ENCODE measurements at places on chromosomes 4 and X.

GRCh38 chr4:123495530-123495929 lies 98.9 kb downstream of the SPRY1 start:
- DNase-seq: no peak

- DNase-seq: no peak
Observed at GRCh38 chr4:160652790-160653189, 1511.0 kb downstream of the FSTL5 start.

- no peak for DNase-seq
Observed at GRCh38 chr4:139711461-139711860, 45.8 kb downstream of the MGST2 start.

DNA sequence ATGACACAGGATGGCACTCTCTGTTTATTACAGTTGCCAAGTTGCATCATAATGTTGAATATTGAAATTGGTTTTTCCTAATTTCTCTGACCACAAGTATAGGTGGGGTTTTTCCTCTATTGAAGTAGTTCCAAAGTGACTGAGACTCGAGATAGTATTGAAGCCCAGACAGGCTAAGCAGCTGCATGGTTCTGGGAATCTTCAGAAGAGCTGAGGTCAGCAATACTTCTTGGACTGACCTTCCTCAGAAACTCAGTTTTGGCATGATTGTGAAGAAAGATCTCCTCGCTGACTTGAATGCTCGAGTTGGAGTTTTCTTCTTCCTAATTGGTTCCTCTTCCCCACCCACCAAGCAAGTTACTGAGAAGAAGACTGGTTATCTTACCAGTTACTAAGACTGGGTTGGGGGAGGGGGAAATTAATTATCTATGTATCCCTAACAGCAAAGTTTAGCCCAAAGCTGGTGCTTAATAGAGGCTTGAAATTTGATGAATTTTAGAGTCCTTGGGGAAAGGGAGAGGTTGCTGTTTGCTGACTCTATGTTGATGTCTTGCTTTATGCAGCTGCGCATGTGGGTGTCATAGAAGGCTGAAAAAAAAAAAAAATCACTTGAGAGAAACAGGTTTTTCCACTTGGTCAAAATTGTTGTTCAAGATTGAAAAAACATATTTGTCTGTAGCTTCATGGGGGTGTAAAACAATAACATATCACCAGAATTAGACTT lies 91.1 kb downstream of the P2RY10 start:
- DNase-seq: no peak

DNA sequence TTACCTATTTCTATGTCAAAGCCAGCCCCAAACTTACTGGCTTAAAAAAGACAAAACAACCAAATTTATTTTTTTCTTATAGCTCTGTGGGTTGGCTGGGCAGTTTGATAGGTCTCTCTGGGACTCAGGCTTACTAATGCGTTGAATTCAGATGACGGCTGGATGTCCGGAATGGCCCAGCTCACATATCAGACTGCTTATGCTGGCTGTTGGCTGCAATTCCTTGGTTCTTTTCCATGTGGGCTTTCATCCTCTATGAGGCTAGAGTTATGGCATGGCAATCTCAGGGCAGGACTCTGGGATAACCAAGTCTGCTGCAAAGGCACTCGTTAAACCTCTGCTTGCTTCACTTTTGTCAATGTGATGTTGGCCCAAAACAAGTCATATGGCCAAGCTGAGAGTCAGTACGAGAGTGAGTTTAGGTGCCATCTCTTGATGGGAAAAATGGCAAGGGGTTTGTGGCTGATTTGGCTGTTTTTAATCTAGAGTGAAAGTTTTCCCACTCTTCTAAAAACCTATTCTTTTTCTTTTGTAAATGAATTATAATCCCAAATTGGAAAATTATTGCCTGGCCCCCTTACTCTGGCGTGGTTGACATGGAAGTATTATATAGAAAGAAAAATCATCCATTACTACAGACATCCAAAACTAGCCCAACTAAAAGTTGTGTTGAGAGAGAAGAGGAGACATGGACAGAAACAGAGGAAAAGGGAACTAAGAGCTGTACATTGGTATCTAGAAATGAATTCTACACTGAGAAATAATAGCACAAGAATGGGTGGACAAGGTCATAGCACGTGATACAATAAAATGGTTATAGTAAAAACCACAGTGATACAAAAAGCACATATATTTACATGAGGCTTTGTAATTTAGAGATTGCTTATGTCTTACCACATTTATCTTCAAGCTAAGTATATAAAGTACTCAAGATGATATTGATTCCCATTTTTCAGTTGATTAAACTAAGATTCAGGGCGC lies 6.6 kb downstream of the PRIMPOL start:
- no peak for DNase-seq

DNA sequence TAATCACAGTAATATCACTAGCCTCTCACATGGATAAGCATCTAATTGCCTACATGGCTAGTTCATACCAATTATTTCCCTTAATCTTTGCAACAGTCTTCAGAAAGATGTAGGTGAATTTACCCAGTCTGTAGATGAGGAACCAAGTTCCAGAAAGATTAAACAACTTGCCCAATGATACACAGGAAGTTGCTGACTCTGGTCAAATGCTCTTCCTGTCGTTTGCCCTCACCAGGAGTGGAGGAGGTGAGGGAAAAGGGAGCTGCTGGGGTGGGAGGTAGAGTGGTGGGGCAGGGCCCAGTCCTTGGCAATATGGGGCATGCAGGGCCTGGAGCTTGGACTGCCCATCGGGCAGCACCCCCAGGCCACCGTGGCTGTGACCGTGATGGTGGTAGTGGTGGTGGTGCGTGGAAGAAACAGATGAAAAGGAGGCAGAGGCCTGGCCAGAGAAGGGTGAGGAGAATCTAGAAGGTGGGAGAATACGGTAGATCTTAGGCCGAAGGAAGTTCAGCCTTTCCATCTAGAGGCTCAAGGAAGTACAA lies 2.3 kb upstream of the KDM5C start:
- DNase-seq: no peak

DNA sequence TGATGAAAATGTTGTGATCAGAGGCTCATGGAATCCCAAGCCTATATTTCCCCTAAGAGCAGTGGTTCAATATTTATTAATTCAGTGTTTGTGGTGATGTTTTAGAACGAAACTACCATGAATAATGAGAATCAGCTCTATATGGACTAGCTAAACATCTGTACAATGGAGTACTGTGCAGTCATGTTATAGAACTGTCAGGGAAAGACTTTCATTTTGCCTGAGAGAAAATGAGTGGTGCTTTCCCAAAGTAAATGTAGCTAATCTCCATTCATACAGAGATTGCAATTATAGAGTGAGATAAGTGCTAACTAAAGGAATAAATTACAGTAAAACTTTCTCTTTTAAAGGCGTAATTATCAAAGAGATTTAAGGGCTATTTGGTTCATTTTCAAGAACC lies 147.1 kb downstream of the FRAS1 start:
- no peak for DNase-seq

DNA sequence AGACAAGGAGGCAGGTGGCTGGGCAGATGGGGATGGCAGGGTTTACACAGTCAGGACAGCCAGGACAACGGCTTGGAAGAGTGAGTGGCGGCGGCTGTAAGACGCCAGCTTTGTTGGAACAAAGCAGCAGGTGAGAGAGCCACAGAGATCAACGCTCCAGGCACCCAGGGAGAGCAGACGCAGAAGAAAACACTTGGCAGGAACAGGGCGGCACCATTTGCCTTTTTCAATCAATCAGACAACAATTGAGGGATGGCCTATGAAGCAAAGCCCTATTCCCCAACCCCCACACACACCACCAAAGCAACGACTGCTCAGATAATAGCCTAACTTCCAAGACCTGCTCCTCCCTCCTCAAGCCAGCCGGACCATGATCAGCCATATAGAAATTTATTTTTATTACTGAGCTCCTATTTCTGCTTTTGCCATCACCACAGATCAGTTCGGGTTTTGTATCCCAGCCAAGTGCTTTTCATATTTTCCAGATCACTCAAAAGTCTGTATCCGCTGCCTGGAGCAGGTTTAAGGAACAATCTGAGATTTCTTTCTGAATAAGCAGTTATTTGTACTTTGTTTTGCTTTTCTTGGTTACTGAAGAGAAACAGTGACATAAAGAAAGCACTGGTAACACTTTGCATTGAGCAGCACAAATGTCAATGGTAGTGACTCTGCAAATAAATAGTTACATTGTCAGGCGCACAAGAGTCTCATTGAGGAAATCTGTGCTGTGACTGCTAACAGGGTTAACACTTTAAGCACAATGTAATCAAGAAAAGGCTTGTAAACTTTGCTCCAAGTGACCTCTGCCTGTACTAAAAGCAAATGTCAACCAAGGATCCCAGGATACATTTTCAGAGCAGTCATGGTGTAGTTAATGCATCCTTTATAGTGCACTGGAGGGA lies 81.8 kb upstream of the RBPJ start:
- no peak for DNase-seq

GRCh38 chrX:80810365-80810978 lies 795 bp upstream of the BRWD3 start:
- no peak for DNase-seq

DNA sequence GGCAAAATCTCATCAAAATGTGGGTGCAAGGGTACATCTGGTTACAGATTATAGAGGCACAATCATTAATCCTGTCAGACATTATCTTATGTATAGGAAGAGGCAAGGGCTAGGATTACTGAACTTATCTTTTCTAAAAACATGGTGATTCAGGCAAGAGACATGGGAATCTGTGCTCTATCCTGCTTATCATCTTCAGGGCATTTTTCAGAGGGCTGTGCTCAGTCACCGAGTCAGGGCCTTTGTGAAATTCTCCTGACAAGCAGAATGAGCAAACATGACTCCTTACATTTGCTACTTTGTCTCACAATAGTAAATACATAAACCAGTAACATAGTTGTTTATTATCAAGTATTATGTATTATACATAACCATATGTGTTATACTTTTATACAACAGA lies 84.2 kb upstream of the KCTD8 start:
- DNase-seq: no peak

DNA sequence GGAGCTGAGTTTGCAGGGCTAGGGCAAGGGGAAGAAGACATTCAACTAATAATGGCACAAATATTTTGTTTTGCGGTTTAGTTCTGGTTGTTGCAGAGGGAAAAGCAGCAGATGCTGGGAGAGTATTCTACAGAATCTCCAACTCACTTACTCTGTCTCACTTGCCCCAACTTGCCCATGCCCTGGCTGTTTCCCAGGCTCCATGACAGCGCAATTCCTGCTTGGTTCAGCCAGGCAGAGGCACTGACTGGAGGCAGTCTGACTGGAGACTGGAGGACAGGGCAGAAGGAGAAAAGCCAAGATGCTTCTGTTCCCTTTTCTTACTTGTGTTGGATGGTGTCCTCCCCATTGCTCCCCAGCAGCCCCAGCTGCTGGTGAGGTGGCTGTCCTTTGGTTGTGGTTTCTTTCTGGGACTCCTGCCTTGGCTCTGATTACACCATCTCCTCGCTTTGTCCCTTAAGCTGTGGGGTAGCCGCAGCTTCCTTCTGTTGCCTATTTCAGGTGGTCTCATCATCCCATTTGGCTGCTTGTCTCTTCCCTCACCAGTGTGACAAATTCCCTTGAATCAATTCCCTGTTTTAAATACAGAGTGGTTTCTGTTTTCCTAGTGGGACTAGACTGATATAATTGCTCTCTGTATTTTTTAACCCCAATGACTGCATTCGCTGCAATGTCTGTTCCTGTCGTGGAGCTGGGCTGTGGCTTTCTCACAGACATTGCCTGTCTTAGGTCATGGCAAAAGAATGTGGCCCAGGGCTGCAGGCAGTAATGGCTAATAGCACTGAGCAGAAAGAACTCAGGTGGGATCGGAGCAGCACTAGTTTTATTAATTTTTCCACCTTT lies 24.2 kb upstream of the RASL11B start:
- no peak for DNase-seq

GRCh38 chr4:108042927-108043326 lies 53.2 kb downstream of the HADH start:
- DNase-seq: no peak

DNA sequence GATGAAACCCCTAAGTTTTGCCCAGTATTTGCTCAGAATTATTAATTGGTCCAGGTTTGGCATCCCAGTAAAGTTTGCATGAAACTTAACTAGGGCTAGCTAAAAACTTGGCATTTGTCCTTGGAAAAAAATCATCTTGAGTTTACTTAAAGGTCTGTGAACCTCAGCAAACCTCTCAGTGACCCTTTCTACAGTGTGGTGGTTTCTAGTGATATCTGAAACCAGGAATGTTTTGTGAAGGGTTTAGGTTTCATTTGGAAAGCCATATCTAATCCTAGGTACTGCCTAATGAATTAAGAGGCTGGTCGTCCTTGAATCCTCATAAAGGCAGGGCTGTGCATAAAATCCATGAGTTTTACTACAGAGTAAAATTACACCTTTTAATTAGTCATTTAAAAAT lies 218.5 kb upstream of the ANKRD50 start:
- DNase-seq: no peak

DNA sequence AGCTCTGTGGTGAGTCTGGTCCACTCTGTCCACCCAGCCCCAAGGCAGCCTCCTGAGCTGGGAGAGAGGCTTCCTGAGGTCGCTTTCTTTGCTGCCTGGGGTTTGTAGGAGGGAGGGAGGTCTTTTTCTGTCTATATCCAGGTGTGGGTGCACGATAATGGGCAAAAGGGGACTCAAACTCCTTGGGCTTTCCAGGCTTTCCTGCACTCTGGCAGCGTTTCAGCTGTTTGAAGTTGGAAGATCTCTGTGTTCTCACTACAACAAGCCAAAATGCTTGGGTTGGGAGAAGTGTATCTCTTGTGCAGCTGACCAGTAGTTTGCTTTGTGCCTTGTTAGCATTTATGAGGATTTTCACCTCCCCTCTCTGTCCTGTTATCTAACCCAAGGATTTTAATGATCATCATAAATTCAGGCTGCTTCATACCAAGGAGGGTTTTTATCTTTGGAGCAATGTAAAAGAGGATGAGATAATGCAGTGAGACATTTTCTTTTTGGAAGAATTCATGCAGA lies 126.3 kb downstream of the REPS2 start:
- DNase-seq: no peak

DNA sequence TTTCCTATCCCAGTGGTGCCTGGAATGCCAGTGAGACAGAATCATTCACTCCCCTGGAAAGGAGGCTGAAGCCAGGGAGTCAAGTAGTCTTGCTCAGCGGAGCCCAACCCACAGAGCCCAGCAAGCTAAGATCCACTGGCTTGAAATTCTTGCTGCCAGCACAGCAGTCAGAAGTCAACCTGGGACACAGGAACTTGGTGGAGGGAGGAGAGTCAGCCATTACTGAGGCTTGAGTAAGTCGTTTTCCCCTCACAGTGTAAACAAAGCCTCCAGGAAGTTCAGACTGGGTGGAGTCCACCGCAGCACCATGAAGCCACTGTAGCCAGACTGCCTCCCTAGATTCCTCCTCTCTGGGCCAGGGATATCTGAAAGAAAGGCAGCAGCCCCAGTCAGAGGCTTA lies 283.2 kb upstream of the CPEB2 start:
- DNase-seq: no peak

GRCh38 chr4:53653484-53654053 lies 62.3 kb upstream of the LNX1 start:
- DNase-seq: no peak

DNA sequence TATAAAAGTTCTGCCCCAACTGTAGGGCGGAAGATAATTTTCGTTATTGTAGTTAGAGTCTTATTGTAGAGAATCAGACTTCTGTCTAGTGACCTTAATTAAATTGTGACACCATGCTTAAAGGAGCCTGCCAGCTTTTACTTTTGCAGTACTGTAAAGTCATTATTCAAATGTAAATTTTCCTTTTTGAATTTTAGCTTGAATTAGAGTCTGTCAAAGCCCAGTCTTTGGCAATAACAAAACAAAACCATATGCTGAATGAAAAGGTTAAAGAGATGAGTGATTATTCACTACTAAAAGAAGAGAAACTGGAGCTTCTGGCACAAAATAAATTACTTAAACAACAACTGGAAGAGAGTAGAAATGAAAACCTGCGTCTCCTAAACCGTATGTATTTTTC lies 21.8 kb downstream of the OFD1 start:
- DNase-seq: no peak
